Stimulated activated CD4-positive, alpha-beta T cell treated with anti-CD3 and anti-CD28 coated beads, Interleukin-15, amount 100 ng/mL, for 1 hour (primary cell): ENCODE measurements at places on chromosomes 11 and 22.

- DNase-seq: no peak
Measured at GRCh38 chr11:126834149-126834548, 166.4 kb downstream of the KIRREL3 start.

DNA sequence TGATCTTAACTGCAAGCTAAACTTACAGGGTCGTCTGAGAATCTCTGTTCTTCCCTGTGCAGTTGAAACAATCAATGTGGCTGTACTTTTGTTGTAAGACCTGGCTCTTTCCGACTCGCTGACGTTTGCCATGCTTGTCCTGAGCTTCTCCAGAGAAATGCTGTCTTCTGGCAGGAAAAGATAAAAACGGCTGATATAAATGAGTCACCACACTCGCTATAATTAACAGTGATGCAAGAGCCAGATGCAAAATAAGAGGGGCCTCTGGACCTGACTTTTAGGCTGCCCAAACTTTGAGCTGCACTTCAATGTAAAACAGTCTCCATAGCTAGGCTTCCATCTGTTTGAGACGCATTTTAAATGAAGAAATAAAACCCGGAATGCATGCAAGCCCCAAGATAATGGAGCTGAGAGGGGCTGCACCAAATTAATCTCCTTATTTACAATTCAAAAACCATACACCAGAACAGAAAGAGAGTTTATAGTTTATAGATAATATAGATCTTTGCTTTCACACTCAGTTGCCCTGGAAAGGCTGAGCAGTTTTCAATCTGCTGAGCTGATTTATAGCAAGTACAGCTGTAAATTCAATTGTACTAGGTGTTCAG is 48.5 kb downstream of the WT1 start:
- no peak for DNase-seq

GRCh38 chr11:12723421-12724300 is 49.4 kb downstream of the TEAD1 start:
- DNase-seq: no peak

DNA sequence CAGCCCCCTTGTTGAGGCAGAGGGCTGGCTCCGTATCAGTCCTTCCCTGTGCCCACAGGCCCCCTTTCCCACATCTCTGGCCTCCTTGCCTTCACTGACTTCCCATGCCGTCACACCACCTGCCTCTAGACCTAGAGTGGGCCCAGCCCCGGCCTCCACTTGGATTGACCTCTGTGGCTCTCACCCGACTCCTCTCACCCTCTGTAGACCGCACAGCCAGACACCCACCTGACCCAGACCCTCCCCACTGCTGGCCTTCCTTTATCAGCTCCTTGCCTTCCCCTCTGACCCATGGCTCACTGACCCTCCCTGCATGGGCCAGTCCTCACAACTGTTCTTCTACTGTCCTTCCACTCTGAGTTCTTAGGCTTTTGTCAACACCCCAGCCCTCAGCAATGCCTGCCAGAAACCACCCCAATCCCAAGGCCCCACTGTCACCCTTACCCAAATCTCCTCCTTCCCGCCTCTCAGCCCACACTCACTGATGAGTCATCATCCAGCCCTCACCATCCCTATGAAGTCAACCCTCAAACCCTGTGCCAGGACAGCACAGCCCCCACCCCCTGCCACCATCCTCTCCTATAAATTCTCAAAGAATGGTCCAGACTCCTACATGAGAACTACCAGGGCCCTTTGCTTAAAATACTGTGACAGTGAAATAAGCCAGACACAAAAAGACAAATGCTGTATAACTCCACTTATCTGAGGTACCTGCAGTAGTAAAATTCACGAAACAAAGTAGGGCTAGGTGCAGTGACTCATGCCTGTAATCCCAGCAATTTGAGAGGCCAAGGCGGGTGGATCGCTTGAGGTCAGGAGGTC is 53.4 kb downstream of the SCGB1A1 start:
- DNase-seq: no peak

DNA sequence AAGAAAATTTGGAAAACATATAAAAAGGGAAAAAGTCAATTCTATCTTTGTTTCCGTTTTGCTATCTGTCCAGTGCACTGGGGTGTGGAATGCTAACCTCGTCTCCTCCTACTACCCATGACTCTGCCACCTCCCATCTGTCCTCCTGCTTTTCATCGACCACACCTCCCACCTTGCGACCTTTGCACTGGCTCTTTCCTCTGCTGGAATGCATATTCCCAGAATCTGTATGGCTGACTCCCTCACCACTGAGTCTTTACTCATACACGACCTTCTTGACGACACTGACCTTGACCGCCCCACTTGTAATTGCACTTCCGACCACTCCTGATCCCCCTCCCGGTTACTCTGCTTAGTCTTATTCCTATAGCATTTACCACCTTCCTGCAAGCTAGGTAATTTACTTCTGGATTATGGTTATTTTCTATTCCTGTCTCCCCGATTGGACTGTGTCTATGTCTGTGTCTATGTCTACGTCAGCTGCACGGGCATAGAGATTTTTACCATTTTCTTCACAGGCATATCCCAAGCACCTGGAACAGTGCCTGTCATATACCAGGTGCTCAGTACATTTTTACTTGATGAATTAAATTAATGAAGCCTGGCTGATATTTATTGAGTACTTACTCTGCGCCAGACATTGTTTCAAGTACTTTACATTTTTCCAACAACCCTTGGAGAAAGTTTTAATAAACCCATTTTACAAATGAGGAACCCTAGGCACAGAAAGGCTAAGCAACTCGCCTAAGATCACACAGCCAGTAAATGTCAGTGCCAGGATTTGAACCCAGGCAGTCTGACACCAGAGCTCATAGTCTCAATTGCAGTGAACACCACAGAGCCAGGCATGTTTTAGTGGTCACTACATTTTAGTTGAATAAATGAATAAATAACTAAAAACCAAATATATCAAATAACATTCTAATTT is 89.3 kb upstream of the SLC22A12 start:
- DNase-seq: no peak
